NCI-H1930 (cell line): ENCODE measurements at places on chromosomes 5 and 9.

DNA sequence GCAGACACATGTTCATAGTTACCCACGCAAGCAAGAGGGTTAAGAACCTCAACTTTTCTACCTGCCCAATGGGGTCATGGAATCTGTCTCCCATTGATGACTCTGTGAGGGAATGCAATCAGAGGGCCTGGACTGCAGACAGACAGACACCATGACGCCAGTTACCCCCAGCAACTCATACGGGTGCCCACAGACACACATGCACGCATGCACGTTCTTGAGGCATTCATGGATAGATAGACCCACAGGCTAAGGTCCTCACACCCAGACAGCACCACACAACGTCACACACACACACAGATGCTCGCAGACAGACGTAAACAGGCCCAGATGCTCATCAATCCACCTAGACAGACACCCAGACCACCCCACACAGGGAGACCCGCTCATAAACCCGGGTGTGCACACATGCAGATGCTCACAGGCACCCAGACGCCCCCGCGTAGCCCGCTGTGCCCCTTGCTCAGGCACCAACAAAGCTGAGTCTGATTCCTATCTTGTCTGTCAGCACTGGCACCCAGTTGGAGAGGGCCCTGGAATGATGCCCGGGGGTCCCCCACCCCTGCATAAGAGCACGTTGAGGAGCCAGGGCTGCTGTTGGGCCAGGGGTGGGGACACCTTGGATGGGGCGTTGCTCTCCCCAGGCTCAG, 23.6 kb downstream of the LHX2 start:
- DNase-seq = no peak

DNA sequence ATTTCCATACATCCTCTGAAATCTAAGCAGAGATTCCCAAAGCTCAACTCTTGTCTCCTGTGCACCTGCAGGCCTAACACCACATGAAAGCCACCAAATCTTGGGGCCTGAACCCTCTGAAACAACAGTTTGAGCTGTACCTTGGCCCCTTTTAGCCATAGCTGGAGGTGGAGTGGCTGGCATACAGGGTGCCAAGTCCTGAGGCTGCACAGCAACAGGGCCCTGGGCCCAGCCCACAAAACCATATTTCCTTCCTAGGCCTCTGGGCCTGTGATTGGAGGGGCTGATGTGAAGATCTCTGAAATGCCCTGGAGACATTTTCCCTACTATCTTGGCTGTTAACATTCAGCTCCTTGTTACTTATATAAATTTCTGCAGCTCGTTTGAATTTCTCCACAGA, 26.5 kb downstream of the DOCK2 start:
- DNase-seq = no peak

DNA sequence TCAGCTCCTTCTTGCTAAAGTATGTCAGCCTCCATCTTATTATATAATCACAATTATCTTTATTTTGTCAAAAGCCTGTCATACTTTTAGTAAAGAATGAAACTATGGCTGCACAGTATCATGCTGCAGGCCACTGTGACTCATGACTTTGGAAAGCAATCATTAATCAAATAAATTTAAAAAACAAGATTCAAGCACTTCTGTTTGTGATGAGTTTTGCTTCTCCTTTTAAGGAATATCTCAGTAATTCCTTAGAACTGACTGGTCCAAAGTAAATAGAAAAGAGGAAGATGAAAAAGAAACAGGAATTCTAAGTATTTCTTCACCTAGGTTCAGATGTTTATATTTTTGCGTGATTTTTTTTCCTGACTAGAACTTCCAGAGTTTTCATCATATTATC, 83.1 kb downstream of the EDIL3 start:
- DNase-seq = no peak

DNA sequence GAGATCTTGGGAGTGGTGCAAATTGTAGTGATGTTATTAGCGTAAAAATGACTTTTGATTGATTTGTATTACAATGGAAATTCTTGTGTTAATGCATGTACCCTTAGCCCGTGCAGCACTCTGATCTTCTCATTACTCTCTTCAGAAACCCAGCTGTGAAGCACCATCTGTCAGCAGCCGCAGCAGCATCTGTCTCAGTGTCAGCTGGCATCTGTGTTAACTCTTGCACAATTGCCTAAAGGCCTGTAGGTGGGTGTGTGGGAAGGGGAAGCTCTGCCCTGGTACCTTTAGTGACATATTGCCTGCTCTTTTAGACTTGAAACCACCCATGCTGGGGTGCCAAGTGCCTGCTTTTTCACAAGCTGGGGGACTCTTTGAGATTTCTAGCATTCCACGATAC, 101.3 kb downstream of the FBXL7 start:
- DNase-seq = no peak

- DNase-seq = no peak
These were observed 55.4 kb downstream of the SNCAIP start for GRCh38 chr5:122367456-122367855.

GRCh38 chr5:19266791-19267190, 721.2 kb downstream of the CDH18 start:
- no peak for DNase-seq

DNA sequence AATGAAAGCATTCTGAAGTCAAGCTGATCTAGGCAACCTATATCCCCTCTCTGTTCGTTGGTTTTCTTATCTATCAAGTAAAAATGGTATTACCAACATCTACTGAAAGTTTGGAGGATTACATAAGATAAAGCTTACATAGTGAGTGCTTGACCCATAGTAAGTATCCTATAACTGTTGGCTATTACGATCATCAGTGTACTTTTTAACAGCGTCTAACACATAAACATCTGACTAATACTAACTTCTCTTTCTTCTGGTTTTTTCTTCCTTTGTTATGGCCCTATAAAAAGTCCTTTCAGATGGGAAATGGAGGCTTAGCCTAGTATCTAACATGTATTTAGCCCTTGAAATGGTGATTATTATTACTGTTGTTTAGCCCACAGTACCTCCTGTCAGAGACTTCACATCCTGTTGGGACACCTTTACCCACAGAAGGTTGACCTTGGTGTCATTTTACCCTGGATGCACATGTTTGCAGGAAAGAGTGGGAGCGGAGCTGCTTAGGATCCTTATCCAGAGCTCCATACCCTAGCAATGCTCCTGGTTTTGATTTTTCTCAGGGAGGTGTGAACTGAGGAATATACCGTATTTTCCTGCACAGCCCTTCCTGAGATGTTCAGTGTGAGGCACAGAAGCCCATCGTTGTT, 6.0 kb downstream of the INSYN2B start:
- no peak for DNase-seq

DNA sequence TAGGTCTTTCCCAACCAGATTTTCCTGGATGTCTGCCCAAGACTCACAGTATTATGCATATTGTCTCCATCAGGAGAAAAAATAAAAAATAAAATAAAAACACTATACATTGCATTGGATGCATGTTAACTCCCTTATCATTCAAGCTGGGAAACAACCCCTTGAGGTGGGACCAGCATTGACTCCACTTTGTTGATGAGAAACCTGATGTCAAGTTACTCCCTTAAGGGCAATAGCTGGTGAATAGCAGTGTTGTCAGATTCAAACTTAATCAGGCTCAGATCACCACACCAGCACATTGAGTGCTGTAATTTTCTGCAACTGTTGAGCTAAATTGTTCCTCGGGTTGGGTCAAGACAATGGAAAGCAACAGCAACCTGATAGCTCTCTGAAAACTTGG, 264.0 kb upstream of the TRIM32 start:
- DNase-seq = no peak

DNA sequence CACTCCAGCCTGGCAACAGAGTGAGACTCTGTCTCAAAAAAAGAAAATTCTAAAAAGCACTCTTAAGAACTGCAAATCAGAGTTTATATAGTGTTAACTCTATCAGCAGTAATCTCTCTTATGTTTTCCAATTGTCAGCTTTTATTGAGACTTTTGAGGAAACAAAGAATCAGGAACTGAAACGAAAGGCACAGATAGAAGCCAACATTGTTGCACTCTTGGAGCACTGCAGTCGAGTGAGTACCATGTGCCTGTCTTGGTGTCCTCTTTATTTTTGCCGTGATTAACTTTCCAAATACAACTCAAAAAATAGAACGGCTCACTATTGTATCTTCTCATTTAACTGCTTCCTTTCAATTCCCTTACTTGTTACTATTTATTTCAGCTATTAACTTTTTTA, 41.7 kb upstream of the LRRC19 start:
- DNase-seq = no peak

GRCh38 chr5:42880496-42881150, 68.9 kb upstream of the SELENOP start:
- DNase-seq = no peak

GRCh38 chr5:56413546-56413945, 180.4 kb upstream of the ANKRD55 start:
- no peak for DNase-seq

DNA sequence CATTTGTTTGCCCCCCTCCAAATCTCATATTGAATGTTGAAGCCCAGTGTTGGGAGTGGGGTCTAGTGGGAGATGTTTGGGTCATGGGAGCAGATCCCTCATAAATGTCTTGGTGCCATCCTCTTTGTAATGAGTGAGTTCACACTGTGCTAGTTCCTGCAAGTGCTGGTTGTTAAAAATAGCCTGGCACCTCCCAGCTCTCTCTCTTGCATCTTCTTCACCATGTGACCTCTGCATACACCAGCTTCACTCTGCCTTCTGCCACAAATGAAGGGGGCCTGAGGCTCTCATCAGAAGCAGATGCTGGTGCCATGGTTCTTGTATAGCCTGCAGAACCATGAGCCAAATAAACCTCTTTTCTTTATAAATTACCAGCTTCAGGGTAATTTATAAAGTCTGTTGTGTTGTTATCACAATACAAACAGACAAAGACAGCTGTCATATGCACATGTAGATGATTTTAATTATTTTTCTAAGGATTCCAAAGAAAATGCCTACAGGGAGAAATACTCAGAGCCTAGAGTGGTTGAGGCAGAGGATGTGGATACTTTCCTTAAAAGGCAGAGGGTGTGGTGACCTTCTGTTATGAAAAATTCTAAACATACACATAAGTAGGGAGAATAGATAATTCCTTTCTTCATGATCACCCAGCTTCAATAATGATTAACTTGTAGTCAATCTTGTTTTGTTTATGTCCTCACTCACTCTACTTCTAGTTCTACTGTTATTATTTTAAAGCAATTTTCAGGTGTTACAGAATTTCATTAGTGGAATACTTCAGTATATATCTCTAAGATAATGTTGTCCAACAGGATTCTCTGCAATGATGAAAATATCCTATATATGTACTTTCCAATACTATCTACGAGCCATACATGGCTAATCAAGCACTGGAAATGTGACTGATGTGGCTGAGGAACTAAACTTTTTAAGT, 75.1 kb upstream of the RANBP6 start:
- no peak for DNase-seq

DNA sequence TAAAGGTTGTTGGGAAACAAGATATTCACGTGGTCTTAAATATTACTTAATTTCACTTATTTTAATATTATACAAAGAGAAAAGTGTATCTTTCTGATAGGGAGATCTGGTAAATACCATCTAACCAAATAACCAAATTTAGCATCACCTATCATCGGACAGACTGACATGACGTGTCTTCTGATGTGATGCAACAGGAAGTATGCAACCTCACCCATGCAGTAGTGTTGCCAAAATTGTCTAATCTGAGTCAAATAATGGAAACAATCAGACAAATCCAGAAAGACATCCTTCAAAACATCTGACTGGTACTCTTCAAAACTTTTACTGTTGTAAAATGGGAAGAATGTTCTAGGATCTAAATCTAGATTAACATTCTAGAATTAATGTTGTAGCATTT, 148.0 kb downstream of the FGF1 start:
- no peak for DNase-seq

- no peak for DNase-seq
These were observed 665.0 kb downstream of the NR2F1-AS1 start for GRCh38 chr5:92916036-92916435.

- no peak for DNase-seq
These were observed 1398.6 kb upstream of the C9orf72 start for GRCh38 chr9:28971881-28972280.

GRCh38 chr9:4857163-4857810, 64.5 kb downstream of the RCL1 start:
- DNase-seq = no peak

- no peak for DNase-seq
These were observed 600.7 kb upstream of the PTGER4 start for GRCh38 chr5:40078898-40079575.

- DNase-seq = no peak
These were observed 615 bp downstream of the PSMD5 start for GRCh38 chr9:120841930-120842684.

GRCh38 chr5:88658886-88659285, 224.1 kb downstream of the MEF2C start:
- DNase-seq = no peak

- no peak for DNase-seq
These were observed 61.7 kb upstream of the IFNK start for GRCh38 chr9:27462434-27462833.

DNA sequence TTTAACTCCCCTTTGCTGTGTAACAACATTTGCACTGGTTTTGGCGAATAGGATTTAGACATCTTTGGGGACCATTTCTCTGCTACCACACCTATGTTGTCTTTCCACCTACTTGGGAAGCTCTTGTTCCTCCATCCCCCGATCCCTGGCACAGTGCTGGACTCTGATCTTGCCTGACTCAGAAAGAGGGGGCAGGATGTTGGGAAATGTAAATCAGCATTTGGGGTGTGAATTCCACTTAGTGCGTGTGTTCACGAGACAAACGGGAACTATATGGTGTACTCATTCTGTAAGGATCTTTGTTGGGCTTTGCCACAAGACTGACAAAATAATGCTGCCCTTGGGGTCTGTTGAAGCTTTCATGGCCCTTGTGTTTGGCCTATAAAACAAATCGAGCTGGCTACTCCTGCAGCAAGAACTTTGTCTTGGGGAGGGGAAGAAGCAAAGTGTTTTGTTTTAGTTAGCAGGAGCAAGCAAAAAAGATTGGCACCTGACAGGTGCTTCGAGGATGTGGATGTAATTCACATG, 18.5 kb downstream of the TMEM268 start:
- DNase-seq = no peak

GRCh38 chr9:35237311-35237710, 75.5 kb downstream of the UNC13B start:
- DNase-seq = no peak

DNA sequence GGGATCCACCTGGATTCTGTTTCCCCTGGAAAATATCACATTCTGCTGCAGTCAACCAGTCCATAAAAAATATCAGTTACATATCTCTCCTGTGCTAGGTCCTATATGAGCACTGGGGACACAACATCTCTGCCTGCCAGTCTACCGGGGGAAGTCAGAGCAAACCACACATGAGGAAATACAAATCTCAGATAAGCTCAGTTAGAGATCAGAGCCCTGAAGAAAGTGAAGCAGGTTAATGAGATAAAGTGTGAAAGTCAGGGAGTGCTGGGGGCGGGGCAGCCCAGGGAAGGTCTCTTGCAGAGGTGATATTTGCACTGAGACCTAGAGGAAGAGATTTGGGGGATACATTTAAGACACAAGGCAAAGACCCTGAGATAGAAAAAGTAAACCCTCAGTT, 67.8 kb upstream of the SLC1A1 start:
- no peak for DNase-seq
